ENCODE measurements at places on chromosomes 2 and 18.

DNA sequence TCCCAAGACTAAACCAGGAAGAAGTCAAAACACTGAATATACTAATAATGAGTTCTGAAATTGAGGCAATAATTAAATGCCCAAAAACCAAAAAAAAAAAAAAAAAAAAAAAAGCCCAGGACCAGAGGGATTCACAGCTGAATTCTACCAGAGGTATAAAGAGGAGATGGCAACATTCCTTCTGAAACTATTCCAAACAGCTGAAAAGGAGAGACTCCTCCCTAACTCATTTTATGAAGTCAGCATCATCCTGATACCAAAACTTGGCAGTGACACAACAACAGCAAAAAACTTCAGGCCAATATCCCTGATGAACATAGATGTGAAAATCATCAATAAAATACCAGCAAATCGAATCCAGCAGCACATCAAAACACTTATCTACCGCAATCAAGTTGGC is 108.5 kb upstream of the COL3A1 start:
- DNase-seq = no peak

GRCh38 chr18:28382215-28382879 is 205.4 kb upstream of the CDH2 start:
- DNase-seq = no peak

DNA sequence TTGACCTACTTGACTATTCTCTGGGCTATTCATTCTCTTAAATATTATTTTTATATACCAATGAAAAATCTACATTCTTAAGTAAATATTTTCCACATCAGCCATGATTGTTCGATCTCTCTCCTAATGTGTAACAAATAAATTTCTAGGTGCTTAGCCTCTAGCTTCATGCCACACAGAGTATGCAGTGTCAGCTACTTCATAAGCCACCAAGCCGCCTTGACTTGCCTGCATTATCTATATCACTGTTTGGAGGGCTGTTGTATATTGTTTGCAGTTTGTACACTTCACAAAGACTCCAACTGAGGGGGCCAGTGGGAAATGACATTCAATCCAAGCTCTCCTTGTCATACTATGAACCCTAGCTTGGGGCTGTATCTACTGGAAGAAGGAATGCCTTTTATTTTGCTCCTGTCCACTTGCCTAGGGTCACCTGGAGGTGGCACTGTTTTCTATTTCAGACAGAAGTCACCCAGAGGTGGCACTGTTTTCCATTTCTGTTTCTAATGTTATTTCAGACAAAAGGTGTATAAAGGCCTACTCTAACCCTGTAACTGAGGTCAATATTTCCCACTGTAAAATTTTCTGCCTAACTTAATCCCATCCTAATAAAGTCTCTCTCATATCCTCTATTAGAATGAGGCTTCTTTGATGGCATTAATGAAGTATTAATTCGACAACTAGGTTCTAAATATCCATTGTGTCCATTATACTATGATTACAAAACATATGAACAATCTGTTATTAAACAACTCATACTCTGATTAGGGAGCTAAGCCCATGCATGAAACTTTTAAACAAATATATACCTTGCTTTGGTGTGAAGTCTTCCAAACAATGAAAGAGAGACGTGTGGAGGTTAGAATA is 36.4 kb downstream of the COL5A2 start:
- DNase-seq = no peak

DNA sequence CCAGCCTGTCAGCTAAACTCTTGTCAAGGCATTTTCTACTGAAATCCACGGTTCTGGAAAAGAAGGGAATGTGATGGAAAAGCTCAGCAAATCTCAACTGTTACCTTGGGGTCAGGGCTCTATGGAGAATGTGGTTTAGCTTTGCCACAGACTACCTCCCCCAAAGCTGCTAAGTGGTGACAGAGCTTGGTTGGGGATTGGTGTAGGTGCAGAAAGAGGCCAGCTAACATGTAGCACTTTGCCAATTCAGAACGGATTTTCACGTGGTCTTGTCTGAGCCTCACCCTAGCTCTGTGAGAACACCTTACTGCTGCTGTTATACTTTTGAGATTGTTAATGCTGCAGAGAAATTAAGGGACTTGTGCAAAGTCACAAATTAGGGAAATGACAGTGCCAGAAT is 331.1 kb downstream of the RND3 start:
- DNase-seq = no peak

DNA sequence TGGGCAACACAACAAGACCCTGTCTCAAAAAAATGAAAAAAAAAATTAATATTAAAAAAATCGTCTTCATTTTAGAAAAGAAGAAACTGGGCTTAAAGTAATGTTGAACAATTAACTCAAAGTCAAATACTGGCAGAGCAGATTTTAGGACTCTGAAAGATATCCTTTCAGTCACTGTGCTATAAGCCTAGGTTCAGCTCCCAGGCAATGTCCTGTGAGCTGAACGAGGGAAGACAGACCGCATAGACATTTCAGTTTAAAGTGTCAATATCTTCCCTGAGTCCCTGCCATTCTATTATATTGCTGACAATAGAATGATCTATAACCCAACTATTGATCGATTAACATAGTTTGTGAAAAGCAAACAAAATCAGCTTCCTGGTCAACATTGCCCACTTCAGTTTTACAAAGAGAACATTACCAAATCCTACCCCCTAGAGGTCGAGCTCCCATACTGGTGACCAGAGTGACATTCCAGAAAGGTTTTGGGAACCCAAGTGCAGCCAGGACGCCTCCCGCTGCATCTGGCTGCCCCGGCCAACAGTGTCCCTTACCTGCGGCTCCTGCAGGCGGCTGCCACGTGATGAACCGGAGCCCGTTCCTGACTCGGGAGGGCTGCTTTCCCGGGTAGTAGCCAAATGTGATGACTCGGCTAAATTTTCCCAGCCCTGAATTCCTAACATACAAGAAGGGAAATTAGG is 639 bp downstream of the MRO start:
- DNase-seq = no peak
